ENCODE measurements at places on chromosomes 16 and 17. TPM values are rescaled to one million over a fixed set of nuclear protein-coding genes. Genes with fewer than 3 reads are reported as not detected.

The KRT26 gene
- polyA plus RNA-seq: not detected

The CHST4 gene
- polyA plus RNA-seq: not detected

The KRT33B gene
- polyA plus RNA-seq: not detected

The GRIN2C gene
- polyA plus RNA-seq: 0.74 TPM

The LGALS9C gene
- polyA plus RNA-seq: not detected

The NUDT7 gene
- polyA plus RNA-seq: 67.7 TPM

The USP6 gene
- polyA plus RNA-seq: 2.3 TPM

The IL21R gene
- polyA plus RNA-seq: not detected

The SBK1 gene
- 6.9 TPM for polyA plus RNA-seq

The KRTAP1-5 gene
- not detected for polyA plus RNA-seq

The KRT9 gene
- polyA plus RNA-seq: not detected

The TTC19 gene
- polyA plus RNA-seq: 76.4 TPM

The KRT32 gene
- not detected for polyA plus RNA-seq

The MXRA7 gene
- 33.6 TPM for polyA plus RNA-seq

The TRPV3 gene
- polyA plus RNA-seq: 0.59 TPM

The SLC6A2 gene
- polyA plus RNA-seq: not detected

The C16orf46 gene
- polyA plus RNA-seq: 3.2 TPM

The RND2 gene
- polyA plus RNA-seq: 3.3 TPM

The GGNBP2 gene
- polyA plus RNA-seq: 58.1 TPM

Measured in Purkinje cell (primary cell).